DMS53 (cell line): ENCODE measurements at places on chromosomes 2 and 18.

- no peak for DNase-seq
Measured at GRCh38 chr18:24795129-24795528, 334.7 kb downstream of the HRH4 start.

- DNase-seq = no peak
Measured at GRCh38 chr2:176405477-176405876, 136.2 kb downstream of the MTX2 start.

GRCh38 chr2:186459009-186459408 is 27.1 kb upstream of the ZC3H15 start:
- DNase-seq = peak; percentile 84

- DNase-seq = peak; percentile 82
Measured at GRCh38 chr2:133331436-133331835, 236.8 kb downstream of the NCKAP5 start.

DNA sequence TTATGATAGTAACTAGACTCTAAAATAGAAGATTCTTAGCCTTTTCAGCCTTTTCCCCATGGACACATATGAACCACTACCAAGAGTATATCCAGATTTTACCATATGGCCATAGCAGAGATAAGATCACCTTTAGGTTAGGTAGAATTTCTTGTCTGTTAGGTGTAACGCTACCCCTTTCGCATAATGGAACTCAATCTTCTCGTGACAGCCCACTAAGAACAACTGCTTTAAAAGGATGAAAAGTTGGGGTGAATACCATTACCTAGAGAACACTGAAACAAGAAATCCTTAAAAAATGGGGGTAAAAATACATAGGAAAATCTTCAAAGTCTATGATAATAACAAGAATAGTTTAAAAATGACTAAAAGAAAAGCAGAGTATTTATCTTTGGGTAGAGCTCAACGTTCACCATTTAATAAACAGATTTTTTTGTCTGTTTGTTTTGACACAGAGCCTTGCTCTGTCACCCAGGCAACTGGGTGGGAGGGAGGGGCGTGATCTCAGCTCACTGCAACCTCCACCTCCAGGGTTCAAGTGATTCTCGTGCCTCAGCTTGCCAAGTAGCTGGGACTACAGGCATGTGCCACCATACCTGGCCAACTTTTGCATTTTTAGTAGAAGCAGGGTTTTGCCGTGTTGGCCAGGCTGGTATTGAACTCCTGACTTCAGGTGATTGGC is 67.2 kb downstream of the VIL1 start:
- peak; percentile 14 for DNase-seq

DNA sequence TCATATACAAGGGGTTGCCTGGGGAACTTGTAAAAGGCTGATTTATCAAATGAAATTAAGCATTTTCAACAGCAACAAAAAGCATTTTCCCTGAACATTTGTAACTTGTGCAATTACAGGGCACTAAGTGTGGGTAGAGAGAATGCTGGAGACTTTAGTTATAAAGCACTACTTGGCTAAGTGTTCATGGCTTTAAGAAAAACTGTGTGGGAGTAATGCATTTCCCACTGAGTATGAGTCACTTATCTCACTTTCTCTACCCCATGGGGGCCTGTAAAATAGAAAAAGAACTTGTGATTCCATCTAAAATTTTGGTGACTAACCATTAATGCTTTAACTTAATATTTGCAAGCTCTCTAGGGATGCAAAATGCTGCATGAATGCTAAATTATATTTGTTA is 193.4 kb downstream of the CCDC102B start:
- no peak for DNase-seq

DNA sequence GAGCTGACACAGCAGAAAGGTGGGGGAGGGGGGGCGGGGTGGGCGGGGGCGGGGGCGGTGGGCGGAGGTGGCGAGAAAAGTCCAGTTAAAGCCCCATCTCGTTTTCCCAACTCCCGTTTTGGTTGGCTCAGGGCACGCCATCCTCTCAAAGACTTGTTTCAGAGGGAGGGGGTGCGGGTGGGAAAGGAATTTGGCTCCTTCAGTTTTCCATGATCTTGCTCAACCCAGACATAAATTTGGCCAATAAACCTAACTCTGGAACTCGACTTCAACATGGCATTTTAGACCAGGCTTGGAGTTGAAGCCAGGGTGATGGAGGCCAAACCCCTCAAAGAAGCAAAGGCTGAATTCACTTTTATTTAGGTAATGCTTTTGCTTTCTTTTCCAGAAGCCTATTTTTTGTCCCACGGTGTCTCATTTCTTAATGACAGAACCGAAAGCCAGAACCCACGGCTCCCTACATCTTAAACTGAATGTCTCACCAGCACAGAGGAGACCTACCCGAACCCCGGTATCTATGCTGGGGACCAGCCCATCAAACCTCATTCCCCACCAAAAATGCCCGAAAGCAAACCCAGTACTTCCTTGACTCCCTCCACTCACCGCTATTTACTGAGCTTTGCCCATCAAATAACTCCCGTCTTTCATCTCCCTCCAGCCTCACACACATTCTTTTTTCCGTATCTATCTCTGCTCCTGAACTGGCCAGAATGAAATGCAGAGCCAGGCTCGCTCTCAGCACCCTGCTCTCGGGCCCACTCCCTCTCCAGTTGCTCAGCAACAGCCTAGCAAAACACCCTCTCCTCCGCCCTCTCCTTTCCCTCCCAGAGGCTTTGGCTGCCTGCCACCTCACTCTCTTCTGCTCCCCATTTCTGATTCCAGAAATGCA is 4.3 kb downstream of the IGFBP5 start:
- DNase-seq = peak; percentile 92

DNA sequence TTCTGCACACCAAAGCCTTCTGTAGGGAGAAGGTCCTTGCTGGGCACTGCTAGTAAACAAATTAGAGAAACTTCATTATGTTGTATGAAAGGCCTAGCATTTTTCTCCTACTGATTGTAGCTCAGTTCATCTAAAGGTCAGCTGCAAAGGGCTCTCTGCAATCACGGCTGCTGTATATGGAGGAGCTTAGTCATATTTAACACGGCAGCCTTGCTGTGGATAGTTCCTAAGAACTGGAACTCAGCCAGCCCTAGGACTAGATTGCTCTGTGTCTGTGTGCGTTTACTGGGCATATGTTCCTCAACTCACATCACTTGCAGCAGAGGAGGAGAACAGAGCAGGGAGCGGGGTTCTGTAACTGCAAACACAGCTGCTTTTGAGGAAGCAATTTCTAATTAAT is 1103.9 kb upstream of the KLHL29 start:
- peak; percentile 53 for DNase-seq

DNA sequence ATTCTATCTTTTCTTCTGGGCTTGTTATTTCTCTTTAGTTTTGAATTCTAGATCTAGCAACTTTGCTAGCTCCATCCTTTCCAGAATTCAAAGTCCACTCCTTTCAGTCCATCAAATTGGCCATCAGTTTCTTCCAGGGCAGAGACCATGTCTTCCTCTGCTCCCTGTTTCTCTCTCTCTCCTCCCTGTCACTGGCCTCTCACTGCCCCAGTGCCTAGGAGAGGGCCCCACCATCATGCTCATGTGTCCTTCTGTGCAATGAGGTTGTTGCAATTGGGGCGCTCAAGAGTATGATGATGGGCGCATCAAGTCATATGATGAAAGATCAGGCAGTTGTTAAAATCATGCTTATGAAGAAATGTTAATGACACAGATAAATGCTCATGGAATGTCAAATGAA is 159.2 kb upstream of the HS6ST1 start:
- no peak for DNase-seq

- DNase-seq = peak; percentile 98
Measured at GRCh38 chr2:101064868-101065549, 62.9 kb downstream of the RPL31 start.

DNA sequence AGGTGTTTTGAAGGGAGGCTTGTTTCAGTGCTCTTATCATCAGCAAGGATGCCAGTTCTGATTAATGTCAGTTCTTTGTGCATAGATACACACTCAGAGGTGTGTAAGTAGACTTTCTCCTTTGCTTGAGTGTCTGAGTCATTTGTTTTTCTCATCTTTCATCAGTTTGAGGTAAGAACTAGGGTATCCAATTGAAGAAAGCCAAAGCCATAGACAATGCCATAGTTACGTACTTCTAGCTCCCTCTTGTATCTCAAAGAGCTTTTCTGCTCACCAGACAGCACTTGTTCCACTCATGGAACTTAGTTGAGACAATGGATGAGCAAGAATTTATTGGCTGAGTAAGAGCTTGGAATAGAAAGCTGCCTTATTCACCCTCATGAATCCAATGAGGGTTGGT is 520.1 kb downstream of the PIK3C3 start:
- DNase-seq = peak; percentile 20

GRCh38 chr2:58146707-58147106 is 94.4 kb downstream of the FANCL start:
- DNase-seq = peak; percentile 57
